ENCODE measurements at places on chromosomes 4 and X.

DNA sequence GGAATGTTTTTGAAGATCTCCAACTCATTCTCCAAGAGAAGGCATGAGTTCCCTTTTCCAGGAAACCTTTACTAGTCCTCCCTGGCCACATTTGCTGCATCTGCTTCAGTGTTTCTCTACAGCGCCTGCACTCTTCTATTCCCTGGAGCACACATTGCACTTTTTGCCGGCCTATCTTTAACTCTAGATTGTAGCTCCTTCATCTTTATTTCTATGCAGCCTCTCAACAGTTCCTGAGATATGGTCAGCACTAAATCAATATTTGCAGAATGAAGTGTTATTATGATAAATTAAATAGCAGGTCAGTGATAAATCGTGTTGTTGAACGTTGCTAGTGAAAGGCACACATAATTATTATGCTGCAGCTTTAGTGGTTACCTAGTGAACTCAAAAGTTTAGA, 88.3 kb downstream of the VCX3A start:
- DNase-seq: no peak

GRCh38 chr4:186326391-186326790, 60.4 kb downstream of the F11 start:
- no peak for DNase-seq

- DNase-seq: no peak
Measured at GRCh38 chr4:54274795-54275665, 45.9 kb downstream of the PDGFRA start.

DNA sequence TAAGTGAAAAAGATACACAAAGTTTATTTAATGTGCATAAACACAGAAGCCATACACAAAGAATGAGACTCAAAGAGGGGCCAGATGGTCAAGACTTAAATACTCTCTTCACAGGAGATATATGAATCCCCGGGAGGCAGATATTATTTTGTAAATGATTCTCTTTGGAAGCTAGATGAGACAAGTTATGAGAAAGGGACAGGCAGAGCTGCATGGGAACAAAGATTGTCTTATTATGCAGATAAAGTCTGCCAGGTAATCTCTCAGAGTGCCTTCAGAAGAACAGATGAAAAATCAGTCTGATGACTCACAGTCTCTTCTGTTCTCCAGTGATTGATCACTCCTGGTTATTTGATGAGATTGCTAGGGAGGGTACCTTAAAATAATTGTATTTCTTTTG, 89.0 kb downstream of the NAF1 start:
- DNase-seq: no peak

GRCh38 chrX:39935411-39936064, 162.2 kb downstream of the BCOR start:
- DNase-seq: no peak

- DNase-seq: no peak
Measured at GRCh38 chr4:71814433-71814832, 30.6 kb upstream of the GC start.

- no peak for DNase-seq
Measured at GRCh38 chr4:147826288-147826646, 94.4 kb downstream of the ARHGAP10 start.

DNA sequence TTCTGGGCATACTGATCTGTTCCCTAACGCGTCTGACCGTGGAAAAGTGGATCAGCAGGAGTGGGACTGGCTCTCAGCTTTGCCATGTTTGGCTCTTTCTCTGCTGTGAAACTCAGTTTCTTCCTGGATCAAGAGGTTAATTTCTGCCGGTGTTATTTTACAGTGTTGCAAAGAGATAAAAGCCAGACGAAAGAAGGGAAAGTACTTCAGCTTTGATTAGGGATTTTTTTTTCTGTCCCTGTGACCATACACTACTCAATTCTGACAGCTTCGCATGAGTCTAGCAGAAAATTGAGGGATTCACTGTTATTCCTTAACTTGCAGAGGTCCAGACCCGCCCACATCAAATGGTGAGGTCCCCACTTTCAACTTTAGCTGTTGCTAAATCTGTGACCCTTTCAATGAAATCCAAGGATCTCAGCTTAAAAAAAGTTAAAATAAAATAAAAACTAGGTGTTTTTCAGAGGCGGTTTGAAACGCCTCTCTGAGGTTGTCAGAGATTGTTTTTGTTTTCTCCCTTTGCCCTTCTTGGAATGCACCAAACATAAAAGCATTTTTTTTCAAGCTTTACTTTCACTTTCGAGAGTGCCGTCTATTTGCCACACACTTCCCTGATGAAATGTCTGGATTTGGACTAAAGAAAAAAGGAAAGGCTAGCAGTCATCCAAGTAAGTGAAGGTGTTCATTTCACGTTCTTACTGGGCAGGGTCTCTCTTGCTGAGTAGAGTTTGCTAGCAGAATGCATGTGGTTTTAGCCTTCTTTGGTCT, at the start of gene TLR3:
Gene TLR3 (plus strand): TSS at position 576 of the 768 bp plus-strand sequence. CDS start 7,464 bp downstream, outside the sequence.
- no peak for DNase-seq

GRCh38 chr4:42865572-42866189, 26.8 kb upstream of the GRXCR1 start:
- no peak for DNase-seq

DNA sequence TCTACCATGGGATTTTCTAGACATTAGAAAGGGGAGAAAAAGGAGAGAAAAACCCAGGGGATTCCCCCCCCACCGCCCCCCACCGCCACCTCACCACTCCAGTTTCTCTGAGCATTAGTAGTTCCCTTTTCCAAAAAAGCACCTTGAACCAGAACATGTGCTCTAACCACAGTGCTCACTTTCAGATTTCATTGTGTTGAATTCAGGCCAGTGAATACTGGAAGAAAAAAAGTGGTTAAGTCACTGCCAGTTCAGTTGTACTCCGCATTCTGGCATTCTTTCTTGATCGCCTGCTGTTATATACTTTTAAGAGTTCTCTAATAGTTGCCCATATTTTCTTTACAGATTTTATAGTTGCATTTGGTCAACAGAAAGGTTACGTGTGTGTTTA, 40.9 kb downstream of the JADE3 start:
- no peak for DNase-seq

DNA sequence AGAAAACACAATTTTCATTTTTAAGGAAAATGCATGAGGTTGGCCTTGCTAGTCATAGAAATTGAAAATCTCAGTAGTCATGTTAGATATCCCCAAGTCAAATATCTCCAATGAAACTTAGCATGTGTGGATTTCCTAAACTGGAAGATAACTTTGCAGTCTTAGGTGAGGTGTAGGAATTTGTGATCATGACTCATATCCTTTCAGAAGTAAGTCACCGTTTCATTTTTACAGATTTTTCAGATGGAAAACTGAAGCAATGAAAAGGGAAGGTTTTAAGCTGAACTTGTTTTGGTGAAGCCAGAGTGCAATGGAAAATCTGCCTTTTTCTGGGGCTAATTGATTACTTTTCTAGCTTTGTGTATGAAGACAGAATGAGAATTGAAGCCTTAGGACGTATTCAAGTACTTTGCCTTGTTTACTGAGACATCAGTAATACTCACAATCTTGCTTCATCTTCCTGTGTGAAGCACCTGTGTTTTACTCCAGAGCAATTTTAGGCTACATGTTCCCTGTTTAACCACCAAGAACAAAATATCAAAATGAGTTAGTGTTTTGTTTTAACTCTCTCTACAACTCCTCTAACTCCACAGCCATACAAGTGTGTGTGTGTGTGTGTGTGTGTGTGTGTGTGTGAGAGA, 1662.8 kb upstream of the ADGRL3 start:
- DNase-seq: no peak

DNA sequence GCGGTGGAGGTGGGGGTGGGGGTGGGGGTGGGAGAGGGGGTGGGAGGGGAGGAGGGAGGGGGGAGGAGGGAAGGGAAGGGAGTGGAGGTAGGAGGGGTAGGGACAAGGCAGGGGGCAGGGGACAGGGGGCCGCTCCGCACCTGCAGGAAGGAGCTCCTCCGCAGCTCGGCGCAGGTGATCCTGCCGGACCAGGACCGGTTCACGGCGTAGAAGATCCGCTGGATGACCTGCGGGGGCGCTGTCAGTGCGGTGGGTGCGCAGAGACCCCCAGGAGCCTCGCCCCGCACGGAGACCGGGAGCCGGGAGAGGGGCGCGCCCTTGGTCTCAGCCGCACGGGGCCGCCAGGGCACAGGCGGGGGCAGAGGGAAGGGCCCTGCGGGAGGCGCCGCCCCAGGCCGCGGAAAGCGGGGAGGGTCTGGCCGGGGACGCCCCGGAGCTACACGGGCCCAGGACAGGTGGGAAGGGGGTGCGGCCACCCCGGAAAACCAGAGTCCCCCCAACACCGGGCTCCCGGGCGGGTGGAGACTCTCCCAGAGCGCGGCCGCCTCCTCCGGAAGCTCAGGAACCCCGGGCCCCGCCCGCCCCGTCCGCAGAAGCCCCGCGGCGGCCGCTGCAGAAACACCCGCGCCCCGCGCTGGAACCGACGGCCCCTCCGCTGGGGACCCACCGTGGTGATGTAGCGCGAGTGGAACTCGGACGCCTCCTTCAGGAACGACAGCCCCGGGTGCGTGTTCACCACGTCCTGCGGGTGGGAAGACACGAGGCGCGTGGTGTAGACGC, 27.6 kb upstream of the GTPBP6 start:
- peak; percentile 16 for DNase-seq

DNA sequence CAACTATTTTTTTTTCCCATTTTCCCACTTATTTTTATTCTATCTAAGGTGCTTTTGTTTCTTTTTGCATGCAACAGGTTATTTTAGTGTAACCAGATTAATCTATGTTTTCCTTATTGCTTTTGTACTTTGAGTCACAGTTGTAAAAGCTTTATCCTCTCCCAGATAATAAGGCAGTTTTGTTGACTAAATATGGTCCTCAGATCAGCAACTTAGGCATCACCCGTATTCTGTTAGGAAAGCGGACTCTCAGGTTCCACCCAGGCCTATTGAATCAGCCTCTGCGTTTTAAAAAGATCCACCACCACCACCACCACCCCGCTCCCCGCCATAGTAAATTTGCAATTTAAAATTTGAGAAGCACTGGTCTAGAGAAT, 58.6 kb upstream of the USP9X start:
- no peak for DNase-seq

- DNase-seq: no peak
Measured at GRCh38 chr4:107850438-107850837, 25.7 kb downstream of the SGMS2 start.

All from left cardiac atrium (tissue), 4 donors.